ENCODE measurements at places on chromosomes 4 and X.

GRCh38 chrX:153902385-153902784 lies 2.1 kb upstream of the AVPR2 start:
- no peak for DNase-seq

DNA sequence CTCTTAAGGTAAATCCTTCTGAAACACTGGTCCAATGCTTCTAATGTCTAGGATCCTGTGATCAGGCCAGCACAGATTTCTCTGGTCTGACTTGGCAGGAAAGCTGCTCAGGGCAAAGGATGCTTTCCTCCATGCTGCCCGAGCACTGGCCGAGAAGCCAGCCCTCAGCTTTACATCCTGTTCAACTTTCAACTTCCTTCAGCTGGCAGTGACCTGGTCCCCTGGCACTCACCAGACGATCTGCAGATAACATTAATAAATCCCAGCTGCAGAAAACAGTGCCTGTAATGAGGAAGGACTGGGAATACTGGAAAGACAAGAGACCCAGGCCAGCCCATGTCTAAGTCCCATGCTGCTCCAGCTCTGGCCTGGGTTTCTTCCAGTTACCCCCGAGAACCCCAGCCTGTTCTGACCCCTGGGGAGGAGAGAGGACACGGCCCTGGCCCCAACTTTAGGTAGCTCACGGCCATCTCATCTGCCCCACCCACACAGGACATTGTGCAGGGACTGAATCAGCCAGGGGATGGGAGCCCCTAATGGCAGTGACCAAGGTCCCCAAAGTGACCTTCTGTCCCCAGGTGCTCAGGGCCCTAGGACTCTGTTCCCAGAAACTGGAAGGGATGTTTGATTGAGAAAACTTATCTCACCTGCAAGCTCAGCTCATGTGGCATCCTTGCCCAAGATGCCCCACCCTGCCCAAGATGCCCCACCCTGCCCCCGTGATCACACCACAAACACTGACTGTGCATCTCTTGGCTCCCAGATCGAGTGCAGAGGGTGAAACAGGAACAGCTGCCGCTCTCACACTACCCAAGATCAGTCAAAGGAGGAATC lies 28.0 kb downstream of the JAKMIP1 start:
- DNase-seq = no peak

DNA sequence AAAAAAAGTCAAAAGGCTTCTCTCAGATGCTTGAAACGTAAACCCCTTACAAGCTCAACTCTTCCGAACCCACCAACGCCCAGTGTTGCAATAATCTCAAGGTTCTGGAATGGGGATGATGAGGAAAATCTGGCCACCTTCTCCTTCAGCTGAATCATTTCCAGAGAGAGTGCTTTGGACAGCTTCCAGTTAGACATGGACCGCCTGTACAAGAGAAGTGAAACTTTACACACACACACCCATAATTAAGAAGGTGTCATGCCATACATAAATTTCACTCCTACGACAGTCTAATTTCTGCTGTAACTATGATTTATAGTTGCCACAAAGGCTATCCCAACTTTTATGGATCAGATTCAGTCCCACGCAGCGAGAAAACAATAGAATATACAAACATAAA lies 72.3 kb downstream of the PRKG2 start:
- no peak for DNase-seq

DNA sequence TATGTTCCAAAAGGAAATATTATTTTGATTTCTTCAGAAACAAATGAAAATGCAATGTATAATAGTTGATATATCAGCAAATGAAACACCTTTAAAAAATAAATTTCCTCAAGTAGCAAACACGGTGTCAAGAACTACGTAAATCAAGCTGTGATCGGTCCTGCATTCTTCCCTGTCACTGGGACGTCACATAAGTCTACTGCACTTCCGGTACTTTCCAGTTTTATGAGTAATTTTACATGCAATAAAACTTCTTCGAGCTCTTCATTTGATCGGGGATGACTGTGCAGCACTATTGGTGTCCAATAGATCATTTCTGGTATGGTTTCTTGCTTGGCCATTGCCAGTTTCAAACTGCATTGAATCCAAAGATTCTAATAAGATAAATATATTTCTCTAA lies 114.0 kb upstream of the VEGFC start:
- no peak for DNase-seq

DNA sequence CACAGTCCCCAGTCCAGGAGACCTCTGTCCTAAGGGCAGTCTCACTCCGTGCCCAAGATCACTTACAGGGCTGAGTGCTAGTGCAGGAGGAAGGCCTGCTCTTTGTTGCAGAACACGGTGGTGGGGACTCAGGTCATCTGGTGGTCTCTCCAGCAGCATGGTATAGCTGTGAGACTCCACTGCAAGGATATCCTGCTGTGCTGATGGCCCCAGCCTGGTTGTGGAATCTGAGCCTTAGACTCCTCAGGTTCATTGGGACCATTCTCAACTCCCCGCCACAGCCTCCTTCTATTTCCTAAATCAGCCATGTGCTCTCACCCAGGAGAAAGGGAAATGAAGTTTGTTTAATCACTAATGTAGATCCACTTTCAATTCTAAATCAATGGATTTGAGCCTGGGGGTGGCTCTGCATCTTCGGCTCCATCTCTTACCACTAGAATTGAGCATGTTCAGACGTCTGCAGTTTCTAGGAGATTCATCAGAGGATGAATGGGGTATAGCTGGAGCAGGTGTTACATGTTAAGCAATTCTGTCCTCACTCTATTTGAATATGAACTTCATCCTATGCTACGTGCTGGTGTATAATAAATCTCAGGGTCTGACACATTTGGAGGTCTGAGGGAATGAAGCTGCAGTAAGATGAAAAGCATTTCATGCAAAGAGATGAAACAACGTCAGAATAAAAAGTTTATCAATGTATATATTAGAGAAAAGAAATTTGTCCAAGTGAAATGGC lies 189.2 kb downstream of the MGST2 start:
- no peak for DNase-seq

GRCh38 chr4:92872604-92873003 lies 568.8 kb downstream of the GRID2 start:
- no peak for DNase-seq

- DNase-seq = no peak
Observed at GRCh38 chr4:100103671-100104070, 86.6 kb downstream of the DDIT4L start.

DNA sequence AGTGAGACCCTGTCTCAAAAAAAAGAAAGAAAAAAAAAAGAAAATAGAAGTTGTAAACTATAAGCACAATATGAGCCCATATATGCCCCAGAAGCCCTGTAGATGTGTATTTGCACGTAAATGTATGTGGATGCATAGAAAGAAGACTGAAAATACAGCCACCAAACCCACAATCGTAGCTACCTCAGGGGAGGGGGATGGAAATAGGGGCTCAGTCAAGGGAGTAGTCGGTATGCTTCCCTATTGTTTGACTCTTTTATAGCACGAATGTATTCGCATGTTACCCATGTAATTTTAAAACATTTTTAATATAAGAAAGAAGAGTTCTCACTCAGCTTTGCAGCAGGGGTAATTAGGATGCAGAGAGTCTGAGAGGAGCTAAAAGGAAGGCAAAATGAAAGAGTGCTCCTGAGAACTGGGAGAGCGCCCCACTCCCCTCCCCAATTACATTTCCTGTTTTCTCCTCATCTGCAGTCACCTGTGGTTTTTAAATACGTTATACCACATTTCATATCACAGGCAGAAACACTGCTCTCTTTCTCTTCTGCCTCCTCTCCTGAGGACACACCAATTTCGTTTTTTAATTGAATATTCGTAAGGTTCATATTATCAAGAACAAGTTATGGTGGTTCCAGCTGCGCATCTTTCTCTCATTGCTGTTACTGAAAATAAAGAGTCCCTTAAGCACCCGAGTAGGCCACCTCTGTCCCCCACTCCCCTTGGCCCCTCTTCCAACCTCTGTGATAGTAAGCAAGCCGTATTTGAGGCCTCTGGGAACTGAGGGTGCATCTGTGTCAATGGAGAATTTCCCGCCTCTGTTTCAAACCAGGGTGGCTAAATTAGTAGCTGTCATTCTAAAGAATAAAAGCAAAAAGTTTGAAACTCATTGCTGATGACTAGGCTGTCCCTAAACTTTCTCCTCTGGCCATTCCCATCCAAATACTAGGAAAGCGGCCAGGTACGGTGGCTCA lies 10.7 kb downstream of the SEPTIN6 start:
- DNase-seq = no peak

DNA sequence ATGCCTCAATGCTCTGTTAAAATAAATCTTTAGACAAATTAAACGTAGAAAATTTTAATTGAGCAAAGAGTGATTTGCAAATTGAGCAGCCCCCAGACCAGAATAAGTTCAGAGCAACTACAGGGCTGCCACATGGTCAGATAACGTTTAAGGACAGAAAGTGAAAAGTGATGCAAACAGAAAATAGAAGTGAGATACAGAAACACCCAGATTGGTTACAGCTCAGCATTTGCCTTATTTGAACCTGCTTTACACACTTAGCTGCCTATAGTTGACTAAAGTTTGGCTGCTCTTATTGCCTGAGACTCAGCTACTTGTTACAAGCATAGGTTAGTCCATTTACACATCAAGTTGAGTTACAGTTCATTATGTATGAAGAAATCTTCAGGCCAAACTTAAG lies 1800.8 kb upstream of the PCDH10 start:
- DNase-seq = no peak

GRCh38 chr4:38082424-38083385 lies 122.5 kb downstream of the PTTG2 start:
- DNase-seq = no peak

DNA sequence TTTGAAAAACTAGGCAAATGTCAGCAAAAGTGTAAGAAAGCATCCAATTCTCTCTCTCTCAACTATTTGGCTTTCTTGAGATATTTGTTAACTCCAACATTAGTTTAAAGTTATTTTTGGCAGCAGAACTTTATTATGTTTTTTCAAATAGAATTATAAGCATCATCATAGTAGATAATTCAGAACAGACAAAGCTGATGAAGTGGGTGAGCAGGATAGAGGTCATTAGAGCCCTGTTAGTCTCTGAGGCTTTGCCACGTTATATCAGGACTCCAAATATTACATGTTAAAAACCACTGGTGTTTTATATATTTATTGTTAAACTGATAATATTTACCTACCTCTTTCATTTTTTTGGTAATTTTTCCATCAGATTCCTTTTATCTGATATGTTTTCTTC lies 903.0 kb downstream of the FSTL5 start:
- DNase-seq = no peak

DNA sequence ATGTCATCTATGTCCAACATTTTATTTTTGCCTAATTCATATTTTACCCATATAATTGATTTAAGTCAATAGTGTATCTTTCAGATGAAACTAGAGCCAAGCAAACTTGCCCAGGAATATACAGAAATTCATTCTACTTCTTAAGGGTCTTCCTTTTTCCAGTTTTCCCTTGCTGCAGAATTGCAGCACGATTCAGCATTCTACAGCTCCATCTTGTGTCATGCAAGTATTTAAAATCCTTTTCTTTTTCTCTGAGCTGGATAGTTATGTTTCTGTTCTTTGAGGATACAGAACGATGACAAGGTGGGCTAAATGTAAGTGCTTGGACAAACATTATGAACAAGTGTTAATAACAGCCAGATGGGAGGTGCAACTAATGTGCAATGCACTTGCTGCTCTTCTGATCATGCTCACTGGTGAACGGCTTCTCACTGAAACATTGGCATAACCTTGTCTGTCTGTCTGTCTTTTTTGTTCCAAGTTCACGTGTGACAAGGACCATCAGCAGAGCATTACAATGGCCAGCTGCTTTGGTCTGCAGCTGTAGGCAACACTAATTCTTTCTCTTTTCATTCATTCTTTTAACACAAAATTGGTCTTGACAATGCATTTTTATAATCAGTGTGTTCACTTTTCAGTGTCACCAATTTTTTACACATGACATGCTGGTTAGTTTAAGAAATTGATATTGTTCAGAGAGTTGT lies 1821.7 kb downstream of the ARAP2 start:
- no peak for DNase-seq

DNA sequence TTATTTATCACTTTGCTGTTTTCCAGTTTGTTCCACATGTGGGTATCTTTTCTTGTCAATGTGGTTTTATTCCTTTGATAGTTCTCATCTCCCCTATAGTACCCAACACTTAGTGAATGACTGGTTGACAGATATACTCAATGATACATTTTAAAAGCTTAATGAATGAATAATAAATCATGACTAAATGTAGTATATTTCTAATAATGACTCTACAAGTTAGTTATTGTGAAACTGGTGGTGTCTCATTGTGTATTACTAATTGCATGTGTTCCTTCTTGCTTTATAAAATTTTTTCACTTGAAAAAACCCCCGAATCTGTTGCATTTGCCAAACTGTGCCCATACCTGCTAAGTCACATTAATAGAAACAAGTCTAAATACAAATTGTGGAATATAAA lies 95.4 kb downstream of the MBNL3 start:
- DNase-seq = no peak

- DNase-seq = no peak
Observed at GRCh38 chr4:26418850-26419249, 71.4 kb downstream of the CCKAR start.

GRCh38 chr4:5708449-5709206 lies at the start of gene EVC2:
TSS of gene EVC2 (minus strand) at chr4:5708559. CDS start at chr4:5708513, 46 bp downstream.
- DNase-seq = no peak

- no peak for DNase-seq
Observed at GRCh38 chrX:130108647-130109428, 1.5 kb downstream of the ELF4 start.

- DNase-seq = no peak
Observed at GRCh38 chr4:51894059-51894645, 51.2 kb downstream of the DCUN1D4 start.

- DNase-seq = no peak
Observed at GRCh38 chr4:25697516-25697915, 41.9 kb downstream of the SLC34A2 start.

- DNase-seq = no peak
Observed at GRCh38 chr4:110667670-110668069, 44.8 kb upstream of the PITX2 start.

- DNase-seq = no peak
Observed at GRCh38 chrX:131734621-131735020, 190.7 kb downstream of the OR13H1 start.

DNA sequence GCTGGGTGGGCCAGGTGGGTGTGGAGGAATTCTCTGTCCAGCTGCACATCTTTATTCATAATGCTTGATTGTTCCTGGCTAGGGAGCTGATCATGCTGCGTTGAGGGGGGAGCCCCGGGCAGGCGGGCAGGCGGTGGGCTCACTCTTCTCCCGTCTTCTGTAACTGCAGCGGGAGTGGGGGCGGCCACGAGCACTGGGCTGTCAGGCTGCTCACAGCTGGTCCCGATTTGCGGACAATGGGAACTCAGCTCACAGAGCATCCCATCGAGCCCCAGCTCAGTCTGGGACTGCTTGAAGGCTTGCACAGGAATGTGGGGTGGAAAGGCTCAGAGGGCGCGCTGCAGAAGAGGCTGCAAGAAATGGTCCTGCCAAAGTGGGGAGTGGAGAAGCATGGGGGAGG lies 63.8 kb downstream of the EFNB1 start:
- DNase-seq = no peak
